ENCODE measurements at places on chromosomes 5 and 9.

- no peak for DNase-seq
Measured at GRCh38 chr5:139236479-139236878, 38.3 kb upstream of the SIL1 start.

GRCh38 chr5:123421773-123422172 is 1.4 kb downstream of the CEP120 start:
- no peak for DNase-seq

DNA sequence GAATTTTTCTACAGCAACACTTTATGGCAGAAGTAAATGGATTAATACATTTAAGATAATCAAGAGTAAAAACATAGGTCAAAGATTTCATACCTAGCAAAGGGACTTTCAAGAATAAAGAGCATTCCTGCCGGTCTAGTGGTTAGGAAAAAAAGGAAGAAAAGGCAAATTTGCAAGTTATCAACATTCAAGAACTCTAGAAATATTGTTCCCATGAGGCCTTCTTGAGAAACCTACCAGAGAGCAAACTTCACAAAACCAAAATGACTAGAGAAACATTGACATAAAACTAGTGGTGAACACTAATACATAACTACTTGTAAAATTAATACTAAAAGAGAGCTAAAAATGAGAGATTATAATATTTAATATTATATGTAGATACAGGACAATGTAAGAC is 320.2 kb upstream of the RGMB start:
- DNase-seq = no peak

- DNase-seq = no peak
Measured at GRCh38 chr5:45642370-45642769, 53.8 kb downstream of the HCN1 start.

- DNase-seq = no peak
Measured at GRCh38 chr5:67659288-67659687, 462.7 kb upstream of the CD180 start.

DNA sequence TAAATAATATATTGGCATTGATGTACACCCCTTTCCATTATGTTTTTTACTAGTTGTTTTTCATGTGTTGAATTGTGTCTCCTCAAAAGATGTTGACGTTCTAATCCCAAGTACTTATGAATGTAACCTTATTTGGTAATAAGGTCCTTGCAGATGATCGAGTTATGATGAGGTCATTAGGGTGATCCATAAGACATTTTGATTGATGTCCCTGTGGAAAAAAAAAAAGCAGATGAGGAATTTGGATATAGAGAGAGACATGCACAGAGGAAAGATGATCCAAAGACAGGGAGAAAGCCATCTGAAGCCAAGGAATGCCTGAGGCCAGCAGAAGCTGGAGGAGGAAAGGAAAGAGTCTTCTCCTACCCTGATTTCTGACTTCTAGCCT is 632.7 kb downstream of the TLR4 start:
- peak; percentile 63 for DNase-seq

DNA sequence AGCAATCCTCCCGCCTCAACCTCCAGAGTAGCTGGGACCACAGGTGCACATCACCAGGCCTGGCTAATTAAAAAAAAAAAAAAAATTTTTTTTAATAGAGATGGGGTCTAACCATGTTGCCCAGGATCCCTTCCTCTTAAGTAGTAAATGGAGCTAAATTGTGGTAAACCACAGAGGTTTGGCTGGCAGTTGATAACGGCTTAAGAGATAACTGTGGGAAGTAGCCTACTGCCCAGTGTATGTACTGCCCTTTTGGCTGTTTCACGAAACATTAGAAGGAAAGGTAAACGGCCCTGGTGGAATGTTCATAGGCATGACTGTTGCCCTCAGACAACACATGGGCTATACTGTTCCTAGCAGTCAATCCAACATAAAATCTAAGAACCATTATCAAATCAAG is 44.4 kb downstream of the HMGCR start:
- DNase-seq = no peak

DNA sequence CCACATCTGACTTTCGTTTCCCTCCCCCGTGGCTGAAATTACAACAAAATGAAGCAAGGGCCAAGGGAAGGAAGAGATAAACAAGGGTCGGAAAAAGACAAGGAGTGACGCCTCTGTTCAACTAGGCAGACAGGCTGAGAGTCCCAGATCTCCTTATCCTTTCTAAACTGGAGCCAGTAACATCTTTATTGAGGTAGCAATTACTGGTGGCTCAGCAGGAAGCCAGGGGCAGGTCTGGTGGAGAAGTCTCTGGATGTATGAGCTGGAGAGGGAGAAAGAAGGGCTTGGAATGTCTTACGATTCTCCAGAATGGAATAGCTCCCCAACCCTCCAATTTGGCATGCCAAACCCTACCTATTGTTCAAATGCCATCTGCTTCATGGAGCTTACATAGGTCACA is 190.8 kb upstream of the BRINP1 start:
- no peak for DNase-seq

Data from amniotic epithelial cell (primary cell).